ENCODE measurements at places on chromosomes 3 and 15.
A peak's percentile ranks its signal among the peaks of the same experiment; 100 is the strongest.

GRCh38 chr3:70583682-70584081, 271.2 kb upstream of the MDFIC2 start:
- no peak for DNase-seq

DNA sequence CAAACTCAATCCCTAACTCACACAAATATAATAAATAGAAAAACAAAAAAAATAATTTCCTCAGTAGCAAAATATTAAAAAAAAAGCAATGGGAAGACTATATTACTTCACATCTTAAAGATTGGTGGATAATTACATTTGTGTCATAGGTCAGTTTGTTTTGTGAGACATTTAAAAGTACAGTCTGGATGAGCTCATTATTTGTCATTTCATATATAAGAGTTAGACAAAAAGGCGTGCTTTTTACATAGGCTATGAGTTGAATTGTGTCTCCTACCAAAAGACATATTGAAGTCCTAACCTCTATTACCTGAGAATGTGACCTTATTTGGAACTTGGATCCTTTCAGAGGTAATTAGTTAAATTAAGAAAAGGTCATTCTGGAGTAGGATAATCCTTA, 710.1 kb upstream of the CBLB start:
- no peak for DNase-seq

DNA sequence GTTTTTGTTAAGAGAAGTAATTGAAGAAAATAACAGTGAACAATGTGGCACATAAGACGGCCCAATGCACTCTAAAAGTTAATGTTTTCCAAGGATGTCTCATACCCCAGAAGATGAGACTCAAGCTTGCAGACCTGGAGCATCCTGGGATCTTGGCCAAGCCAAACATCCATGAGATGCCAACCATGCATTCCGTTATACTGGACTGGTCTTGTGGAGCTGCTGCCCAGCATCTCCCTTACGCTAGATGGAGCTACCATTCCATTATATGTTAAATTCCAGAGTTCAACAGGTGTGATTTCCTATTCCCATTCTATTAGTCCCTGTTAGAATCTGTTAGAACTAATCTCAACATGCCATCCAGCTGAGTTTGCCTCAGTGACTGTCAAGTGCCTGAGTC, 181.8 kb downstream of the PDCD6IP start:
- no peak for DNase-seq

- DNase-seq, result no peak
Measured at GRCh38 chr15:61393949-61394348, 164.8 kb upstream of the RORA start.

DNA sequence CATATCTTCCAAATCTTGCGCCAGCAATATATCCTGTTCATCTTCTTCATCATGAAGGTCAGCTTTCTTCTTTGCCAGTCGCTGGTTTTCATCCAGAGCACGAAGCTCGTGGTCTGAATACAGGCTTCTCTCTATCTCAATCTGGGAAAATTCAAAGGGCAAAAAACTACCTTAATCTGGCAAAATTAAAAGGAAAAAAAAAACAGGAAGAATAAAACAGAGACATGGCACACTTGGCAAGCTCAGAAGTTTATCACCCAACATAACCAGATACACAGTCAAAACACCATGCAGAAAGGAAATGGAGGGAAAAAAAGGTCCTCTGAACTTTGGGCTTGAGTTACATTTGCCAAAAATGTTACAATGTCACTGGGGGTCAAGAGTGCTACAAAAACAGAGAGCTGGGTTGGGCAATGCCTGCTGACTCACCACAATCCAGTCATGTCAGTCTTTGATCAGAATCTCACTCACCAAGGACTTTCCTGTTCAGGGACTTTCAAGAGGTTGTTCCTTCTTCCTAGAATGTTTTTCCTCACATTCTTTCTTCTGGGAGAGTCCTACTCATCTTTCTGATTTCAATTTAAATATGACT, 1.5 kb downstream of the MRPL46 start:
- DNase-seq, result no peak

- no peak for DNase-seq
Measured at GRCh38 chr3:120114376-120114775, 20.1 kb upstream of the GSK3B start.

DNA sequence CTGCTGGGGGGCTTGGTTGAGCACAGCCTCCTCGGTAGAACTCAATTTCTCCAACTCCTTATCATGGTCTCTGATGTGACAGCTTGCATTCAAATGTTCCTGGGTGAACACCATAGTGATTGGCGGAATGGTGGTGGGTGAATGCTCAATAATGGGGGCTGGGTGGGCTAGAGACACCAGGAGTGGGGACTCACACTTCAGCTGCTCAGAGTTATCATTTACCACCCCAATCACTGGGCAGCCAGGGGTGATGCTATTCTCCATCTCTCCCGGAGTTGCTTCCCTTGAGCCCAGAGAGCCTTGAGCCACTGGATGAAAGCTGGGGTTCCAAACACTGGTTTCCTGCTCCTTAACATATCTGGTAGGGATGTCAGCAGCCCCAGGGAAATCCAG, 88.7 kb downstream of the DHX30 start:
- DNase-seq, result no peak

- DNase-seq, result no peak
Measured at GRCh38 chr3:72246685-72247084, 461.7 kb upstream of the PROK2 start.

DNA sequence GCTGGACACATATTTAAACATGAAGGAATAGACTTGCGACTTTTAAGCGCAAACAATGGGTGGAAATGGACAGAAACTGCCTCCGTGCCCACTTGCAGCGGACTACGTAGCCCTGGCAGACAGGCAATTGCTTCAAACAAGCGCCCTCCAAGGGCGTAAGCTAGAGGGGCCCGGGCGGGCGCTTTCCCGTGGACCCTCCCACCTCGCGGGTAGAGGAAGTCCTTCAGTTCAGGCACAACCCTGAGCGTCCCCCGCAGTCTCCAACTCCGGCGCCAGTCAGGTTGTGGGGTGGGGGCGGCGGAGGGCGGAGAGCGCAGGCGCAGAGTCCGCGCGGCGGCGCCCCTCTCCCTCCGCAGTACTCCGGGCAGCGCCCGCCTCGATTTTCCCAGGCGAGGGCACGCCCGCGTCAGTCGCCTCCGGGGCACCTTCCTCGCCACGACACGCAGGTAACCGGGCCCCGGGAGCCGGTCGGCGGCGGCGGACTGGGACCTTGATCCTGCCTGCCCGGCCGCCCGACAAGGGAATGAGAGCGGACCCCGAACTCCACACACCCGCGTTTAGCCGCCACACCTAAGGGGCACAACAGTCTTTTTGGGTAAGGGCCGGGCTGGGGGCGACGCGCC, at the start of gene SLC35G2:
Gene SLC35G2, plus strand, starts transcription at position 358 of the 623 bp plus-strand sequence. CDS start 35,335 bp downstream, outside the sequence.
- DNase-seq, result peak; percentile 38

DNA sequence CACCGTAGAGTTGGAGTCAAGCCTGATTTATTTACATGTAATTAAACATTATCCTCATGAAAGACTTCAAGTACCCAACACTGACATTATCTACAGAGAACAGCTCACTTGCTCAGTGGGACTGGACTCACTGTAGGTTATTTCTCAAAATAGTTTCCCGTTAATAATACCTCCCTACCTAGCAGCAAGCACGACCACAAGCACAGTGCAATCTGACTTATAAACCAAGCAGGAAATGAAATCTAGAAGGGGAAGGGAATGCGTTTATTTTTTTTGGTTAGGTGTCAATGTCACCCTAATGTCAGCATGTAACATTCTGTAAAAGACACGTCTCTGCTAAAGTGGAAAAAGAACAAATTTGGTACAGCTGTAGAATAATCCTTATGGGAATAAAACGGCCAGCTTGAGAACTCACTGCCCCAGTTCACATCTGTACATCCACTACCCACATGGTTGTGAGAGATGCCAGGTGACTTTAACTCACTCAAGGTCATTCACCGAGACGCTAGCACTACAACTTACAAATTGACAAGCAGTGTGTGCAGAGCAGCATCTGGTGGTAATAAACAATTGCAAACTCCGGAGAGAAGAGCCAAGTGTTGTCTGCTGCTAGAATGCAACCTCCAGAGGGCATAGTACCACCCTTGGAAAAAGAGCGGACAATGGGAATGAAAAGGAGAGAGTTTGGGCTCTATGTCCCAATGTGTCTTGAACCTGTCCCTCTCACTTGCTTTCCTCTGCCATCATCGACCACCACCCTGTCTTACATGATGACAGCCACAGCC, 242.5 kb downstream of the CADPS start:
- no peak for DNase-seq

GRCh38 chr3:116037954-116038911, 407.1 kb downstream of the LSAMP start:
- no peak for DNase-seq

- no peak for DNase-seq
Measured at GRCh38 chr15:56677271-56677670, 56.0 kb downstream of the ZNF280D start.

GRCh38 chr3:171736556-171736955, 73.7 kb downstream of the PLD1 start:
- no peak for DNase-seq

GRCh38 chr3:189143321-189143720, 28.4 kb upstream of the TPRG1 start:
- no peak for DNase-seq

GRCh38 chr15:86481720-86482119, 402.0 kb downstream of the AGBL1 start:
- DNase-seq, result no peak

- DNase-seq, result no peak
Measured at GRCh38 chr3:137062250-137062649, 104.5 kb downstream of the IL20RB start.

DNA sequence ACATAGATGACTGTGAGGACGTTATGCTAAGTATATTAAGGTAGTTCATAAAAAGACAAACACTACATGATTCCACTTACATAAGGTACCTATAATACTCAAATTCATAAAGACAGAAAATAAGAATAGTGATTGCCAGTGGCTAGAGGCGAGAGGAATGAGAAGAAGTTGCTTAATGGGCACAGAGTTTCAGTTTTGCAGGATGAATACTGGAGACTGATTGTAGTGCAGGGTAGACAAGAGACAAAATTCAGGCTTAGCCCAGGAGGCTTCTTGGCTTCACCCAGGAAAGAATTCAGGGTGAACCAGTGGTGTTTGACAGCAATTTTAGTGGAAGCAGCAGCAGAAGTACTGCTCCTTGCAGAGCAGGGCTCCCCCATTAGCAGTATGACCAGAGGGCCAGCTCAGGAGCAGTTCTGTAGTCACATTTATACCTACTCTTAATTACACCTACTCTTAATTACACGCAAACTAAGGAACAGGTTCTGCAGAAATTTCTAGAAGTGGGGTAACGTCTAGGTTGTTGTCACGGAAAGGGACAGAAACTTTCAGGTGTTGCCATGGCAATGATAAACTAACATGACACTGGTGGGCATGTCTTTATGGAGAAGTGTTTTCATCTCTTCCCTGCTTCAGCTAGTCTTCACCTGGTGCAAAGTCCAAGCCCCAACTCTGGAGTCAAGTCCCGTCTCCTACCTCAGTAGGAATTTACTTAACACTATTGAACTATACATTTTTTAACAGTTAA, 55.2 kb downstream of the TBL1XR1 start:
- no peak for DNase-seq

GRCh38 chr3:129593595-129594339, 12.7 kb downstream of the PLXND1 start:
- peak; percentile 70 for DNase-seq

GRCh38 chr15:85324202-85324601, 56.2 kb upstream of the AKAP13 start:
- no peak for DNase-seq

DNA sequence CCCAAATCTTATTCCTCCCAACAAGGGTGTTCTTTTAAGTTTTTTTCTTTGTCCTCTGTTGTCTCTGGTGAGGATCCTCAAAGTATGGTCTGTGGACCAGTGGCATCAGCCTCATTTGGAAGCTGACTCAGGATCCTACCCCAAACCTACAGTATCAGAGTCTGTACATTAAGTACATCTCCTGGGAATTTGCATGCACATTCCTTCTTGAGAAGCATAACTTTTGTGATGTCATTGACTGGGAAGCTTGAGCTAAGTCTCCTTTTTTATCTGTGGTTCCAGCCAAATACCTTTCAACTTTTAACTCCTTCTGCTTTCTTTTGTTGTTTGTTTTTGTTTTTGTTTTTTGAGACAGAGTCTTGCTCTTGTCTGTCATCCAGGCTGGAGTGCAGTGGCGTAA, 40.5 kb downstream of the ARMC8 start:
- DNase-seq, result no peak

DNA sequence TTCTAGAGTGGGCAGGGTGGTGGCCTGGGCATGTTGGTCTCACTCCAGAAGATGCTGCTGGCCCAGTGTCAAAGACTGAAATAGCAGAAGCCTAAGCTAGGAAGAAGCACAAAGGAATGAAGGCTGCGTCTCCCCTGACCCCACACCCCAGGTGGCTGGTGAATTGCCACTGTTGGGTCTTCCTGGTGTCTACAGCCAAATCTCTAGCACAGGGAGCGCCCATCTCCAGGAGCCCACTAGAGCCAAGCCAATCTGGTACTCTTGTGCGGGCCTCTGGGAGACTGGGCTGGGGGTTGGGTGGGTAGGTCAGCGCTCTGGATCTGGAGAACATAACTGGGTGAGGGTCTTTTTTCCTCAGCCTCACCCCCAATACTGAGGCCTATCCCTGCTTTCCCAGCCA, 894 bp downstream of the TUSC2 start:
- no peak for DNase-seq

DNA sequence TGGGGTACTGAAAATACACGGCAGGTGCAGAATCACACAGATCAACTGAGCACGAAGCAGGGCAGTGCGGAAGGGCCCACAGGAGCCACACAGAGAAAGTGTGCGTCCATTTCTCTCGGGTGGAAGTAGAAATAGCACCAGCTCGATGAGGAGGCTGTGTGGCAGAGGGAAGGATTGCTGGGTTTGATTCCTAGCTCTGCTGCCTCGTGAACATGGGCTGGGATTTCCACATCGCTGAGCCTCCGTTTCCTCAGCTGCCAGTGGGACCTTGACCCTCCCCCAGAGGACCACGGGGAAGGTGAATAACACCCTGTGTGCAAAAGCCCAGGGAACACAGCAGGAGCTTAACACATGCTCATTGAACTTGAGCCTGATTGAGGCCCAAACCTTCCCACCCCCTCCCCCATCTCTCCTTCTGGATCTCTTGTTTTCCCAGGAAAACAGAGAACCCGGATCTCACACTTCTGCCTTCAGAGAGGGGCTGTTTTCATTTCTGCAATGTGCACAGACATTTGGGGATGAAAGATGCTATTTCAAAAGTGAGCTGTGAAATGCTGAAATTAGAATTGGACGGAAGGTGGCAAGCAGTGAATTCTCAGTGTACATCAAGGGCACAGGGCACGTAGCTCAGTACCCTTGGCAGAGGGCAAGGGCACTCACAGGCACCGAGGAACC, 38.4 kb downstream of the ABTB1 start:
- DNase-seq, result peak; percentile 3

Data from upper lobe of left lung (tissue), 6 donors.